ENCODE measurements at places on chromosomes 7 and 10.

GRCh38 chr7:144821067-144821466 lies 14.8 kb downstream of the TPK1 start:
- no peak for DNase-seq

DNA sequence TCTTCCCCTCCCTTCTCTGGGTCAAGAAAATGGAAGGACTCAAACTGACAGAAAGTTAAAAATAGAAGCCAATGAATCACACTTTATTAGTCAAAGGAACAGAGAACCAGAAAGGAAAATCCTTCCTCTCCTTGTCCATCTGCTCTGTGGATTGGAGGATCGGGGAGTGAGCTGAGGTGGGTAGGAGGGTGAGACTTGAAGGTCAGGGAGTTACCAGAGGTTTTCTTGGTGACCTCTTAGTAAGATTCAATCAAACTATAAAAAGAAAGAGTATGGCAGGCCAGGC lies 12.2 kb downstream of the TLX1 start:
- DNase-seq: no peak

DNA sequence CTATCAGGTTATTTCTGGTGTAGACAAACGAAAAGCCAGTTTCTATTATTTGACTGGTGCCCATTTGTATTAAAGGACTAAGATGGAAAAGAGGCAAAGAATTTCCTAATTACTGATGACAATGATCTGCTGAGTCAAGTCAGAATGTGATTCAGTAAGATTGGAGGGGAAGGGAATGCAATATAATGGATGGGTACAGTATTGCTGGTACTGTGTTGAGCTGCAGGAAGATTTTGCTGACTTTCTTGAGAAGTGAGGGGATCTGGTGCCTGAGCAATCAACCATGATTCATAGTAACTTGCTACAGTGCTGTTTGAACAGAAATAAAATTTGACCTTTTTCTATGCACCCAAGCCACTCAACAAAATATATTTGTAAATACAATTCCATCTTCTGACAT lies 139.1 kb upstream of the RHEB start:
- no peak for DNase-seq

GRCh38 chr7:133470-133869 lies 58.9 kb upstream of the FAM20C start:
- DNase-seq: no peak

- DNase-seq: no peak
These were observed 37.2 kb upstream of the PAPSS2 start for GRCh38 chr10:87622314-87623004.
